ENCODE measurements at places on chromosomes 13 and 19.

DNA sequence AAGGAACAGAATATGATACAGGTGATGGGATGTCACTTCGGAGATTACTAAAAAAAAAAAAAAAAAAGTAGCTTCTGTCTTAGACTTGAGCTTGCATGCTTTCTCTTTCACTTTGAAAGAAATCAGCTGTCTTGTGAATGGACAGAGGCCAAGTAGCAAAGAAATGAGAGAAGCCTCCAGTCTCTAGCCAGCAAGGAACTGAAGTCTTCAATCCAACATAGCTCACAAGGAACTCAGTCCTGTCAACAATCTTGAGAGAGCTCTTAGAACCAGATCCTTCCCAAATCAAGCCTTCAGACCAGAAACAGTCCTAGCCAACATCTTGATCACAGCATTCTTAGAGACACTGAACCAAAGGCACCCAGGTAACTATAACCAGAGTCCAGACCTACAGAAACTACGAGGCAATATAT, 7.7 kb downstream of the N4BP2L2 start:
- DNase-seq: peak; percentile 81

DNA sequence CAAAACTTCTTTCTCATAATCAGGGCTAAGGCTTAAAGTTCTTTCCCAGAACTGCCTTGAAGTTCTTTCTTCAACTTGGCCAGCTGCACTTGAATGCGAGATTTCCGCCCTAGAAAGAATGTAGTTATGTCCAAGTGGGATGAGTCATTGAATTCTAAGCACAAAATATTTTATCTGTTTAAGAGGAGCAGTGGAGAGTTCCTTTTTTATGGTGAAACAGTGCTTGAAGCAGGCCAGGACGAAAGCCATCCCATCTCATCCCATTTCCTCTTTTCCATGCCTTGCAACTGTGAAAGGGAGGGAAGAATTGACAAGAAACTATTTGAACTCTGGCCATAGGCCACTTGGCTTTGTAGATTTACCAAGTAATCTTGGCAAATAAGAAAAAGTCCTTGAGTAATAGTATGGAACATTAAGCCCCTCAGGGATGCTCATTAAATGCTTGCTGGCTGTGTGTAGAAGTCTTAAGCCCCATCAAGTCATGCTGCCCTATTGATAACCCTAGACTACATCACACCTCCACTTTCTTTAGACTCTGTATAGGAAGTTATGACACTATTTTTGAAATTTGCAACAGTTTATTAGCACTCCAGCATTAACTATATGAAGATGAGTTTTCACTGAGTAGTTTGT, 174.5 kb downstream of the KCTD12 start:
- DNase-seq: peak; percentile 89

GRCh38 chr19:2171349-2172145, 7.8 kb downstream of the DOT1L start:
- DNase-seq: peak; percentile 45

- DNase-seq: peak; percentile 88
Observed at GRCh38 chr19:5961969-5962945, 15.7 kb downstream of the RANBP3 start.

GRCh38 chr19:15285896-15286591, 46.3 kb downstream of the BRD4 start:
- DNase-seq: no peak

- DNase-seq: no peak
Observed at GRCh38 chr13:65912516-65912915, 1317.6 kb downstream of the PCDH9 start.

DNA sequence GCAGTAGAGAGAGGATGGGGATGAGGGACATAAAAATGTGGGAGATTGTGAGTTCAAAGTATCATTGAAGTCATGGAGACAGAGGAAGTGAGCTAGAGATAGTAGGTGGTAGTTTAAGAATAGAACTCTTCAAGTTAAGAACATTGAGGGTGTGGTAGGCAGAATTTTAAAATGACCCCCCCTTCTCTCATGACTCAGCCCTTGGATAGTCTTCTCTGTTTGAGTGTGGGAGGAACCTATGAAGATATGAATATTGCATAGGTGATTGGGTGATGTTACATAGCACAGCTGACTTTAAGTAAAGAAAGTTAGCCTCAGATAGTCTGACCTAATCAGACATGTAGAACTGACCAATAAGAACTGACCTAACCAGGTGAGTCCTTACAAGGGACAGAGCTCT, 418.6 kb downstream of the FOXO1 start:
- no peak for DNase-seq

DNA sequence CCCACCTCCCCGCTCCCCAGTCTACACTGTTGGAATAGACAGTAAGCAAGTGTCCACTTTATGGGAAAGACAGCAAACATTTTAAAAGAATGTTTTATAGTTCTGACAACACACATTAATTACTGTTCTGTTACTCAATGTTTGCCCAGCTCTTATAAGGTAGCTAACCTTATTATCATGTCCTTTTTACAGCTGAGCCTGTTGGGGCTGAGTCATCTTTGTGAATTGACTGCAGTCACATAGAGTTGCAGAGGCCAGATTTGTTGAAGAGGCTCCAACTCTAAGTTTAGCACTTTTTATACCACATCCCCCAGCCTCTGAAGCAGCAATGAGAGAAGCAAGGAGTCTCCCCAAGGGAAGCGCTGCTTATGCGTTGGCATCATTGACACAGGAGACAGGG, 76.2 kb downstream of the C13orf42 start:
- DNase-seq: no peak

DNA sequence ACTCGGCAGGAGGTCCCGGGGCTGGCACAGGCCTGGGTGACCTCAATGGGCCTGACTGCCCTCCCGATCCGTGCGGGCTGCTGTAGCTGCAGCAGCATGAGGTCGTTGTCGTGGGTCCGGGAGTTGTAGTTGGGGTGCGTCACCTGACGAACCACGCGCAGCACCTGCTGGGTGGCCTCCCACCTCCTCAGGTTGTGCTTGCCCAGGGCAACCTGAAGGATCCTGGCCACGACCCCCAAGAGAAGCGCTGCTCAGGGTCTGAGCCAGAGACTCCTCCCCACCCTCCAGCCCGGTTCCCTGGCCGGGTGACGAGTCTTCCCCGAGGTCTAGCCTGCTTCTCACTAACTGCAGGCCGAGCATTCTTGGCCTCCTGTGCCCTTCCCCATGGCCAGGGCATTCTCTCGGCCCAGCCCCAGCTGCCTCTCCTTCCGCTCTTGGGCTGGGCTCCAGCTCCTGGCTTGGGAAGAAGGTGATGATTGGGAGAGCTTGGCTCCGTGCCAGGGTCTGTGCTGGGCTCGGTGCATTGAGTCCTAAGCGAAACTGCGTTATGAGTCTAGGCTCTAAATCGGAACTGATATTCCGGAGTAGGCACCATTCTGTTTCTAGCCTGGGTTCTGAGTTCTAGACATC, 3.1 kb downstream of the KLK14 start:
- DNase-seq: no peak

DNA sequence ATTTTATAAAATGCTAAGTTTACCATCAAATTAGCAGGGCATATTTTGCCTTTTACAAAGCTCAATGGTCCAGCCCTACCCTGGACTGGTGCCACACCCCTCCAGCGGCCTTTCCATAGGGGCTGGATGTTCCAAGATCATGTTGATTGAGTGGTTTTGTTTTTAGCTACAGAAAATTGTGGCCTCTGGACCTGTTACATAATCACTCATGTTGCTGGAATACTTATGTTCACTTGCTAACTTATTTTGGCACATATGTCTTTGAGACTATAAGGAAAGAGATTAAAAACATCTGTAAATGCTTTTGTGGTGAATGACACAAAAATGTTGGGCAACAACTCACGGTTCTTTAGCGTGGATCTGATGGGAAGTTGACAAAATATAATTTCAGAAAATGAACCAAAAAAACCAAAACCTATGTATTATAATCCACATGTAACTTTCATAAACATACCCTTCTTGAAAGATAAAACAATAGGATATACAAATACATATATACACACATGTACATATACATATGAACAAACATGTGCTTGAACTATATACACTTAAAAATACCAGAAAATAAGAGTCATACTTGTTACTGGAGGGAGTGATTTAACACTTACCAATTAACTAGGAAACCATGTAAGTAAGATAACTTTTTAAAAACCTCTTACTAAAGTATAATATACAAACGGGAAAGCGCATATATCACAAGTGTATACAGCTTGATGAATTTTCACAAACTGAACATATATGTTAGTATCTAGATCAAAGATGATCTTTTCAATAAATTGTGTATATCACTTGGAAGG, 46.6 kb upstream of the SLC15A1 start:
- DNase-seq: no peak

GRCh38 chr19:4278419-4279266, at the start of gene SHD:
Gene SHD (plus strand): TSS chr19:4279266. CDS start chr19:4280064, 798 bp downstream.
- no peak for DNase-seq

DNA sequence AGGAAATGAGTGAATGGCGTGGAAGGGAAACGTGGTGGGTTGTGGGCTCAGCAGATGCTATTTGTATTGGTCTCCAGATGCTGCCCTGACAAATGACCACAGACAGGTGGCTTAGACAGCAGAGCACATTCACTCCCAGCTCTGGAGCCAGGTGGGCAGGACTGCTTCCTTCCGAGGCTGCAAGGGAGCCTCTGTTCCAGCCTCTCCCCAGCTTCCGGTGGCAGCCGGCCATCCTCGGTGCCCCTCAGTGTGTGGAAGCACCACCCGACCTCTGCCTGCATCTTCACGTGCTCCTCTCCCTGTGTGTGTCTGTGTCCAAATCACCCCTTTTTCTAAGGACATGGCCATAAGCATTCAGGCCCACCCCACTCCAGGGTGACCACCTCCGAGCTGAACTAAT, 105.1 kb downstream of the SOX1 start:
- no peak for DNase-seq

- DNase-seq: no peak
Observed at GRCh38 chr13:30305456-30305970, 1.8 kb downstream of the KATNAL1 start.
